ENCODE measurements at places on chromosomes 6 and 20.

GRCh38 chr6:145267076-145267867, 468.0 kb downstream of the EPM2A start:
- DNase-seq, result no peak

- no peak for DNase-seq
These were observed 89.4 kb downstream of the C6orf118 start for GRCh38 chr6:165220045-165220444.

DNA sequence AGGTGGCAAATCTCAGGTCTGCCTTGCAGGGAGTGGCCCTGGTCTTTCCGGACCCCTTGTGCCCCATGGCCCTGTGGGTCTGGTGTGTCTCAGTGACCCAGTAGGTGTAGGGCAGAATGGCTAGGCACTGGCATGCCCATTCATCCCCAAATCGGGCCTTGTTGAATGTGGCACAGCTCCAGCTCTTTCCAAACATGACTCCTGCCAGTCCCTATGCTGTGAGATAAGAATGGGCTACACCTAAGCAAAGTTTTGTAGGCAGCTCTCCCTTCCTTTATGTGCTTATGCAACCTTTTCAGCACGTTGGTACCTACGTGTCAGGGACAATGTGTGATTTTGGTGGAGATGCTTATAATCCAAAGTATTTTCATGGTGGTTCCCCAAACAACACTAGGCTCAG, 33.9 kb downstream of the FOXO3 start:
- DNase-seq, result no peak

DNA sequence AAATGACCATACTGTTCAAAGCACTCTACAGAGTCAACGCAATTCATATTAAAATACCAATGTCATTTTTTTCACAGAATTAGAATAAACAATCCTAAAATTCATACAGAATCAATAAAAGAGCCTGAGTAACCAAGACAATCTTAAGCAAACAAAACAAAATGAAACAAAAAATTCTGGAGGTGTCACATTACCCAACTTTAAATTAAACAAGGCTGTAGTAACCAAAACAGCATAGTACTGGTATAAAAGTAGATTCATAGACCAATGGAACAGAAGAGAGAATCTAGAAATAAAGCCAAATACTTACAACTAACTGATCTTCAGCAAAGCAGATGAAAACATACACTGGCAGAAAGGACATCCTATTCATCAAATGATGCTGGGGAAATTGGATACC, 346.9 kb upstream of the JAG1 start:
- no peak for DNase-seq

All from AG04450 (cell line).